ENCODE measurements at places on chromosomes 1 and 21. TPM values are rescaled to one million over a fixed set of nuclear protein-coding genes. Genes with fewer than 3 reads are reported as not detected.

The FHAD1 gene
- total RNA-seq, result 0.55 TPM

The AMY1C gene
- total RNA-seq, result not detected

The LDLRAD2 gene
- total RNA-seq, result 0.35 TPM

DNA sequence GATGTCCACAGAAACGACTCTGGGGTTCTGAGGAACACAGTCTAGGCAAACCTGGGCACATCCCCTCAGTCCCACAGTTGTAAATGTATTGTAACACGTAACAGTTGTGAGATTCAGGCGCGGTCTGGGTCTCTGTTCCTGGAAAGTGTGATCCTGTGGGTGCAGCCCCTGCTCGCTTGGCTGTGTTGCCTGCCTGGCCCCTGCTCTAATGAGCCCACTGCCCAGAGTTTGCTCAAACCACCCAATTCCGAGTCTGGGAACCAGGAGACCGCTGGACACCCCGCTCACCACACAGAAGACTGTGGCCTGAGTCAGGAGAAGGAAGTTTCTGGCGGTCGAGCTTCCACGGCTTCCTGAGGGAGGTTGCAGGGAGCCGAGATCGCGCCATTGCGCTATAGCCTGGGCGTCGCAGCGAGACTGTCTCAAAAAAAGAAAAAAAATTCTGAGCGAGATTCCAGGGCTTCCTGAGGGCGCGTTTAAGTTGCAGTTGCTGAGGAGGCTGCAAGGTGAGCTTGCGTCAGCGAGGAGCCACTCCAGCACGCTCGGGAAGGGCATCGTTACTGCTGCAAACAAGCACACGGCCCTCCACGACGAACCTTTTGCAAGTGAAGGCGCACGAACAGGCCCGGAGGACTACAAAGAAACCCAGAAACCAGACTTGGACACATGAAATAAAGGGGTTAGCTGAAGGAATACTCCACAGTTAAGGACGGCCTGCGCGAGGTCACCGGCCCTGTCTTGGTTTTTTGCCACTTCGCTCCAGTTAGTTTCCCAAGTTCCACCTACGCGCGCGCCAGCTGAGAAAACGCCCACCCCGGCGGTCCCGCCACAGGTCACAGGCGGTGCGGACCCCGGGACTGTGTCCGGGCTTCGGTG is 1.1 kb downstream of the C21orf58 start:
- no peak for DNase-seq

The MCOLN2 gene
- 0.29 TPM for total RNA-seq

DNA sequence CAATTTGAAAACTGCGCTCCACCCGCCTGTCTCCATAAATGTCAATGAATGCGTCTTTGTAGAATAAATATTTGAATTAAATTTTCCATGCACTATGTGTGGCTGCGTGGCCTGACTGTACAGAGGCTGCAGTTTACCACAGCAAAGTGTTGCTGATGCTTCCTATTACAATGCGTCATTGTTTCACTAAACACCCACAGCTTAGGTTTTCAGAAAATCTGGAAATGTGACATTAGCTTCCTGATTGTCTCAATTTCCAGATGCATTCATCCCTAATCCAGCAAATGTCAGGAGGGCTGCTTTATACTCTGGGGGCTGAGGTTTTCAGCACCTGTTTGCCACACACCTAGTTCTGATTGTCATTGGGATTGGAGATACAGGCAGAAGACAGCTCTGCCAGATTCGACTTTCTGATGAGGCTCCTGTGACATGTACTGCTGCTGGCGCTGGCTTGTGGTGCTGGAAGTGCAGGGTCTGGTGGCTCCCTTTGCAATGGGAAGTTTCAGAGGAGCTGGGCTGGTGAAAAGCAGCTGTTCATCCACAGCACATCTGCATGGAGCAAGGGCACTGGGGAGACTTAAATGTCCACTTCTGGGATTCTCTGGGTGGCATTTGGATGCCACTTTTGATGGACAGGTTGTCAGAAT is 40.0 kb downstream of the URB2 start:
- DNase-seq, result no peak

- DNase-seq, result no peak
These were observed 1.2 kb downstream of the CHI3L2 start for GRCh38 chr1:111228748-111229126.

DNA sequence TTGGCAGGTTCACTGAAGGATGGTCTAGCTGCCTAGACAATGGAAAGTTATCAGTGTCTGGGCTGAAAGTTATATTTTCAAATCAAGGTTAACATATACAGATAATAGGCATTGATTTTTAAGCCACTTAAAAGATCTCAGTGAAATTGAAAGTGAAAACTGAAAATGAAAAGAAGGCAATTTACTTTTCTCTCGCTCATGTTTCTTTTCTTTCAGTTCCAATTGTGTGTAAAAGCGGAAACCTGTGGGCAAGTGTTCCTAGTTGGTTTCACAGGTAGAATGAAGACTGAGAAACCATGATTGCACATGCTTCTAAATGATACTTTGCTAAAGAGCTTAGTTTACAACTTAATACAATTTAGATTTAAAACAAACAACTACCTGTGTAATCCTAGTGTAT is 383.7 kb downstream of the ZP4 start:
- no peak for DNase-seq

DNA sequence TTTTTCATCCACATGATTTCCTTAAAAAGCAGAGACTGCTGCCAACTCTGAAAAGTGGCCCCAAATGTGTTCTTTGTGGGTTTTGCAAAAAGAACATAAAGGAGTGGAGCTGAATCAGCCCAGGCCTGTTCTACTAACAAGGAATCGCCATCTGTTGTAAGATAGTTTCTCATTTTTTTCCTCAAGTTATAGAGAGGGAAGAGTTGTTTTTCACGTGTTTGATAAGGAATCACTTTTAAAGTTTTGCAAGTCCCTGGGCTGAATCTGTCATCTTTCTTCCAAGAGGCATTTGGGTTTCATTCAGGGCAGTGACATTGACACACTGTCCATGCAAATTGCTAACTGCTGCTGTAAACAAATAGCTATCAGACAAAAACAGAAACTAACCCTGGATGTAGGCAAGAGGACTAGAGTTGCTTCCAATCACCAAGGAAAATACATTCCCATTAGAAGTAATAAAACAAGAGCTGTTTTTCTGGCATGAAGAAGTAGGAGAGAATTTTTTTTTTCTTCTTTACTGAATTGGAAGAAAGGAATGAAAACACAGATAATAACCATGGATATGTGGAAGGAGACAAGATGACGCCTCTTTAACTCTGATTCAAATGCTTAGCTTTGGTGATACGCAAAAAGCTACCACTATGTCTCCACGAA is 58.8 kb upstream of the TBX15 start:
- no peak for DNase-seq

The GPR52 gene
- 2.7 TPM for total RNA-seq

- DNase-seq, result no peak
These were observed 11.9 kb downstream of the ETS2 start for GRCh38 chr21:38817371-38818324.

- no peak for DNase-seq
These were observed 255.1 kb upstream of the CXADR start for GRCh38 chr21:17257784-17258183.

DNA sequence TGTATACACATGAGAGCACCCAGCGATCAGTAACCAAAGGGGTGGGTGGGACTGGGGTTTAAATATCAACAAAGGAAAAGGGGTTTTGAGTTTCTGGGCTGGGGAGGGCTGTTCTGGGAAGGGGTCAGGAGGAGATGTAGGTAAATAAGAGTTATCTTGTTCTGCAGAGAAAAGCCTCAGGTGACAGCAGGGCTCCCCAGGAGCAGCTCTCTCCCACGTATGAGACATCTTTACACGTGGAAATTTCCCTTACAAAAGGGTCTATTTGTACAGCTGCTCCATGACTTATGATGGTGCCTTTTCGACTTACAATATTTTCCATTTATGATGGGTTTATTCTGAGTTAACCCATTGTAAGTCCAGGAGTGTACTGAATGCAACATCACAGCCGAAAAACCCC is 16.3 kb upstream of the PADI2 start:
- DNase-seq, result no peak

- DNase-seq, result no peak
These were observed 242.6 kb upstream of the C1orf105 start for GRCh38 chr1:172177849-172178248.

DNA sequence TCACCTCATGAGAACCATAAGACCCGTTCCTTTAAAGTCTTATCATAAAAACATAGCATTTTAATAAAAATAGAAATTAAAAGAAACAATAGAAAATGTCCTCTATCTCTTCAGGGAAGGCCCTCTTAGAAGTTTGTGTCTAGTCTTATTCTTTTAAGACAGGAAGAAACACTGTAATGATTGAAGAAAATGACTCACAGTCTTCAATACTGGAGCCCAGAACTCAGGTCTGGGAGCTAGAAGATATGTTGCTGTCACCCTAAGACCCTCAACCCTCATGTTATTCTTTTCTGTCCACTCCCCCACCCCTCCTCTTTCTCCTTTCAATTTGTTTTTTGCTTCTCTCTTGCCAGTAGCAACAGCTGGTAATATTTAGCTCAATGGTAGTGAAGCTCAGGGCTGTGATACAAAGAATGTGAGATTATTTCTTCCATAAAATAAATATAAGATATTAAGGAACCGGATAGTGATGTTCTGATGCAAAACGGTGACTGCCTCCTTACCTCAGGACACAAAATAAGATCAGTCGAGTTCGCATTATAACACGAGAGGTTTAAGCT is 12.0 kb downstream of the DUSP10 start:
- no peak for DNase-seq

The LMX1A gene
- total RNA-seq, result 0.32 TPM

The SPATA1 gene
- 0.71 TPM for total RNA-seq

DNA sequence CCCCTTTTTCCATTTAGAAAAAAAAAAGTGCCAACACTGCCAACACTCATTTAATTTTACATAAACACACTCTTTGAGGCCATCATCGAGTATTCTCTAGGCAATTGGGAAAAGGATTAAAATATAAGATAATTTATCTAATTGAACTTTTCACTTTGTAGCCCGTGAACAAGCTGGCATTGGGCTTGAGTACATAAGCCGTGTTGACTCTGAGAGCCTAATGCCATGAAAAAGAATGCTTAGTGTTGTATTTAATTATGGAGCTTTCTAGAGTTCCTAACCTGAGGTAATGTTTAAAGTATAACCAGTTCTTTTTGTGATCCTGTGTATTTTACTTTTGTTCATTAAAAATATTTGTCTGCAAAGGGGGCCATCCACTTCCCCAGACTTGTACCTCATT is 193.8 kb downstream of the LYPLAL1 start:
- DNase-seq, result no peak

The C1QB gene
- 531 TPM for total RNA-seq

The GJA5 gene
- total RNA-seq, result 25.7 TPM
